T-helper 1 cell treated with Interleukin-12 subunit alpha and Interleukin-12 subunit beta and Interleukin-4 antibody, amounts not matched to agents 30 ng/mL and 1 ng/mL, for 36 hours (primary cell): ENCODE measurements at places on chromosomes 5 and 9. TPM values are rescaled to one million over a fixed set of nuclear protein-coding genes. Genes with fewer than 3 reads are reported as not detected.

IFNA21 gene
- not detected in 2 replicates for total RNA-seq

C7 gene
- not detected in 2 replicates for total RNA-seq

RAI14 gene
- total RNA-seq, result 0.71 and 0.88 TPM in 2 replicates

DNM1 gene
- 0.37 and 0.49 TPM in 2 replicates for total RNA-seq

IL3 gene
- 5.0 and 6.0 TPM in 2 replicates for total RNA-seq

SCGB3A1 gene
- not detected in 2 replicates for total RNA-seq

NKD2 gene
- total RNA-seq, result 3.1 and 4.3 TPM in 2 replicates

NR5A1 gene
- not detected in 2 replicates for total RNA-seq

NUTM2F gene
- not detected in 2 replicates for total RNA-seq

IL9 gene
- total RNA-seq, result 0.51 and 1.3 TPM in 2 replicates

ARL14EPL gene
- not detected in 2 replicates for total RNA-seq

RFESD gene
- total RNA-seq, result 2.6 and 3.0 TPM in 2 replicates
